NCI-H446 treated with DMSO at 0.1 percent for 48 hours (cell line): ENCODE measurements at places on chromosomes 5 and 9.

DNA sequence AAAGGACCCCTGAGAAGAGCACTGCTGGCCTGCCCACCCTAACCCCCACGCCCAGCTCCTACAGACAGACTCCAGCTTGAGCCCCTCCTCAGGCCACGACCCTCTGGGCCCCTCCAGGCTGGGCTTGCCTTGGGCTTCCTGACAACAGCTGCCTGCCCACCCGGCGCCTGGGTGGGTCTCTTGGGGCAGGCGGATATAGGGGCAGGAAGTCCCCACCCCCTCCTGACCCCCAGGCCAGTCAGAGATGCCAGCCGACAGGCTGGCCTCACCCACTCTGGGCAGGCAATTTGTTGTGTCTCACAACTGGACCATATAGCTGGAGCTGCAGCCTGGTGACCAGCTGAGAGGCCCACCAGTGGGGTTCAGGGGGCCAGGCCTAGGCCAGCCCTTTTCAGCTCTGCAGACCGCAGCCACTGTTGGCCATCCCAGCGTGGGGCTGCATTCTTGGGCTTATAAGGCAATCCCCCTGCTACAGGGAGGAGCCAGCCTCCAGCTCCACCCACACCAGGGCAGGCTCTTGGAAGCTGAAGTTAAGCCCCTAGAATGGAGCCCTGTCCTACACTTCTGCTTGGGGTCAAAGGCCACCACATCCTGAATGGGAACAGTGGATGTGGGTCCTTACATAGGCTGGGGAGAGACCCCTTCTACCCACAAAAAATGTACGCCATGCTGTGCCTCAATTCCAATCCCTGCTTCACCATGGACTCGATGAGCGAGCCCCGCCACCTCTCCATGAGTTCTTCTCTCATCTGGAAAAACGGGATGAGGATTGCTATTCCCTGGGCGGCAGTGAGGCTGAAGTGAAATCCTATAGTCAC is 2.0 kb downstream of the PDLIM7 start:
- no peak for DNase-seq

DNA sequence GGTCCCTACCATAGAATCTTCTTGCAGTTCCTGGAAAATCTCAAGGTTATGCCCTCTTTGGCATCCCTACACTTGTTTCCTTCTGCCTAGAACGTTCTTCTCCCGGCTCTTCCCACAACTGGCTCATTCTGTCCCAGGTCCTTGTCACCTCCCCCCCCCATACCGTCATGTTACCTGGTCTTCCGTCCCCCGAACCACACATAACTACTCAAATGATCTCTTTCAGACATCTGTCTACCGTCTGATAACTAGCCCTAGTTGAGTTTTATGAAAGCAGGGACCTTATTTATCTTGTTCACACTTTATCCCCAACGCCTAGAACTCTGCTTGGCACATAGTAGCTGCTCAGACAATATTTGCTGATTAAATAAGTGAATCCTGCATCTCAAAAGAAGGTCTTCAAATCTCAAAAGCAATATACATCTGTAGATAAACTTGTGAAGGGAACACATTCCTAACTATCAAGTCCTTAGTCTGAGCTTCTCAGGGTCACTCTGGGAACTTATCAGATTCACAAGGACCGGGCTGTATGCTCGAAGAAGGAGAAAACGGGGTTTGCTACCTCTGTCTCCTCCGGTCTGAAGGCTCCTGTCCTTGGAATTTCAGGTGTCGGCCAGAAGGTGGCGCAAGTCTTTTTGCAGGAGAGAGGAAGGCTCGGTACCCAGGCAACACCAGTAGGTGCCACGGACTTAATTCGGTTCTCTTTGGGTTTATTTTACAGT is 30.0 kb downstream of the LCP2 start:
- no peak for DNase-seq

DNA sequence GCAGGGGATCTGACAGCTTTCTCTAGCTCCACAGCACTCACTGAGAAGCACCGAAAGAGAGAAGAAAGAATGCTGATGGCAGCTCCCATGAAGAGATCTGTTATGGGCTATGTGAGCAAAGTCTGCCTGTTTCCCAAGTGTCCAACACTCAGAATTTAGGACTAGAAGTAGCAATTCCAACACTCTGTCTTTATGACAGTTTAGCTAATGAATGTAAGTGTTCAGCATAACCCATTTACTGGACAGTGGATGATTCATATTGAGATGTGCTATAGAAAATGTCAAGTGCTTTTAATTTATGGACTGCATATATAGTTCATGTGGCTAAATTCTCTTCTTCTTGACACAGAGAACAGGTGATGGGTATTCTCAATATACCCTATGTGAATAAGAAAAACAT is 683.1 kb upstream of the ZNF608 start:
- no peak for DNase-seq

DNA sequence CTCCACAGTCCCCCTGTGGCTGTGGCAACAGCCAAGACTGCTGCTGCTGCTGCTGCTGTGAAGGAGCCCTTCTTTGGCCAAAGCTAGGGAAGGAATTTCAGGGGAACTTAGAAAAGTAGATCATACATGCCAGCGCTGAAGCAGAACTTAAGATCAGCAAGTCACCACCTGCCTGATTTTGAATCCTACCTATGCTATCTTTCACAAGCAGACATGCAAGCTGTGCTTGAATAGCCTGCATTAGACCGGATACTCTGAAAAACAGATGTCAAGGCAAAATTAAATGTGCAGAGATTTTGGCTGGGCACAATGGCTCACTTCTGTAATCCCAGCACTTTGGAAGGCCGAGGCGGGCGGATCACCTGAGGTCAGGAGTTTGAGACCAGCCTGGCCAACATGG is 99.3 kb upstream of the ZNF366 start:
- DNase-seq, result no peak

DNA sequence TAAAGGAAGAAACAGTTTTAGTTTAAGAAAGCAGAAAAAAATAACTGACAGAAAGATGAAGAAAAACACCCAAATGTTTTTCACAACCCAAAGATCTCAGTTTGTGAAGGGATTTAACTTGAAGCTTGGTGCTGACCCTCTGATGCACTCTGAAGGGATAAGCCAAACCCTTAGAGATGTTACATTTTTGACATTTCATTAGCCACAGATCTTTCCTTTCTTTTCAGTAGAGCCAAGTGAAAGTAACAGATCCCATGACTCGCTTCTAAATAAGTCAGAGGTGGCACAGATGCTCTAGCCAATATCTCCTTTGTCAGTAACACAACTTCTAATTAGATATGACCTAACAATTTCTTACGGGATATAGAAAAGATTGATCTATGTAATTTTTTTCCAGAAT is 394.5 kb upstream of the EDIL3 start:
- no peak for DNase-seq

- DNase-seq, result no peak
Observed at GRCh38 chr5:1643651-1644392, 120.1 kb upstream of the LPCAT1 start.

DNA sequence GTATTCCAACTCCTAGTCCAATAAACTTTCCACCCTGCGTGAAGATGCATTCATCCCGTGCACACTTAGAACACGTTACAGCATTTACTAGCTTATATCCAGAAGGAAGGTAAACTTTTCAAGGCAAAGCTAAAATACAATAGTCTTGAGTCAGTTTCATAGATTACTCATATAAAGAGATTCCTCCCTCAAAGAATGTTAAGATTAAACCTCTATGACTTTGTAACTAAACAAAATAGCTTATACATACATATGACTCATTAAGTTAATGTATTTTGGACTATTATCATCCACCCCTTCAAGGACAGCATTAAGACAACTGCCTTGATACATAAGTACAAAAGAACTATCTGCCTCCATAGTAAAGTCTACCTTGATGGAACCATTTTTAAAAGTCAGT is 36.1 kb downstream of the TLE1 start:
- DNase-seq, result no peak

DNA sequence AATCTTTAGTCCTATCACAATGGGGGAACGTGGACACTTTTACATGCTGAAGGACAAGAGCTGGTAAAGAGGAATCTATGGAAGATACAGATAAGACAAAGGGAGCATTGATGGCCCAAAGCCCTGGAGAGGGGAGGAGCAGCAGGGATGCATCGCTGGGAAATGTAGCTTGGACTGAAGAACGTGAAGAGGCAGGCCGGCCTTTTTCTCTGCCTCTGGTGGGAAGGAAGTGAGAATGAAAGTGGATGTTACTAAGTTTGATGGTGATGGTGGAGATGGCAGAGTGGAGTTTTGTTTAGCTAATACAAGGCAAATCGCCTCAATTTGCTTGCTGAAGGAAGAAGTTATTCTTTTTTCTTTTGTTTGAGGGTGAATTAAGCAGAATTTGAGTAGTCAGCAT is 124.6 kb upstream of the TAF11L2 start:
- no peak for DNase-seq

DNA sequence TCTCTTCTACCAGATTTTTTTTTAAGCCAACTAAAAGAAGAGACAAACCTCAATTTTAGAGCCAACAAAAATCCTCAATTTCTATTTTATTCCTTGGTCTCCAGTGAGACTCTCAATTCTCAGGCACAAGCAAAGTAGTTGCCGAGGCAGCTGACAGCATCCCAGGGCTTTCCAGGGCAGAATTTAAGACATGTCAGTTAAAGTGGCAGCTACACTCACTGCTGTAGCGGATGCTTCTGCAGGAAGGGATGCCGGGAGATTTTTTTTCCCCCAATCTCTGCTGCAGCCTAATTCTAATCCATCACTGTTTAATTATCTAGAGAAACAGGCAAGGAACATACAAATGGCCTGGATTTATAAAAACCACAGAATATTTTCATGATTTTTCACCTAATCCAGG is 57.0 kb downstream of the TTC39B start:
- DNase-seq, result no peak

DNA sequence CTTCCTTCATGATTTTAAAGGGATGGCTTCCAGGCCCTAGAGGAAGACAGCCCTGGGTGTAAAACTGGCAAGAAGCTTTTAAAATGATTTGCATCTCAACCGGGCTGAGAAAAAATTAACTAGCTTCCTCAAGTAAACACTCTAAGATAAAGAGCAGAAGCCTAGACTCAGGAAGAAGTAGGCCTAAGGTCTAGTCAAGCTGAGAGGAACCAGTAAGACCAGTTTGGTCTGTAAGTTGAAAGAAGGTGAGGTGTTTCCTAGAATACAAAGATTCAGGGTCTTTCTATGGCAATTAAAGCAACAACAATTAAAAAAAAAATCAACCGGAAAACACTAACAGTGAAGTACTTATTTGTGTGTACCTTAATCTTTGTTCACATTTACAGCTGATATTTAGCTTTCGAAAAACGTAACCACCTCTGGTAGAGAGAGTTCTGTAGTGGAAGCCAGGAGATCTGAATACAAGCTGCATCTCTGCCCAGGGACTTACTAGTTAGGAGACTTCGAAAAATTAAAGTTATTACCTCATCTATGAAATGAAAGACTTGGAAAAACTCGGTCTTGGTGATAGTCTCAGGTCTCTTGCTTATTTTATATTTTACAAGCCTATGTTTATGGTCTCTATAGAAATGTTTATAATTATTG is 75.7 kb downstream of the TUSC1 start:
- DNase-seq, result no peak

GRCh38 chr9:127140181-127140580 is 17.7 kb upstream of the ANGPTL2 start:
- DNase-seq, result no peak

GRCh38 chr5:128763321-128763720 is 202.0 kb upstream of the SLC27A6 start:
- no peak for DNase-seq

GRCh38 chr5:51383131-51384121 is at the start of gene ISL1:
Gene ISL1, plus strand, starts transcription at chr5:51383448. Its CDS starts 224 bp downstream, at chr5:51383672.
- peak; percentile 22 for DNase-seq

DNA sequence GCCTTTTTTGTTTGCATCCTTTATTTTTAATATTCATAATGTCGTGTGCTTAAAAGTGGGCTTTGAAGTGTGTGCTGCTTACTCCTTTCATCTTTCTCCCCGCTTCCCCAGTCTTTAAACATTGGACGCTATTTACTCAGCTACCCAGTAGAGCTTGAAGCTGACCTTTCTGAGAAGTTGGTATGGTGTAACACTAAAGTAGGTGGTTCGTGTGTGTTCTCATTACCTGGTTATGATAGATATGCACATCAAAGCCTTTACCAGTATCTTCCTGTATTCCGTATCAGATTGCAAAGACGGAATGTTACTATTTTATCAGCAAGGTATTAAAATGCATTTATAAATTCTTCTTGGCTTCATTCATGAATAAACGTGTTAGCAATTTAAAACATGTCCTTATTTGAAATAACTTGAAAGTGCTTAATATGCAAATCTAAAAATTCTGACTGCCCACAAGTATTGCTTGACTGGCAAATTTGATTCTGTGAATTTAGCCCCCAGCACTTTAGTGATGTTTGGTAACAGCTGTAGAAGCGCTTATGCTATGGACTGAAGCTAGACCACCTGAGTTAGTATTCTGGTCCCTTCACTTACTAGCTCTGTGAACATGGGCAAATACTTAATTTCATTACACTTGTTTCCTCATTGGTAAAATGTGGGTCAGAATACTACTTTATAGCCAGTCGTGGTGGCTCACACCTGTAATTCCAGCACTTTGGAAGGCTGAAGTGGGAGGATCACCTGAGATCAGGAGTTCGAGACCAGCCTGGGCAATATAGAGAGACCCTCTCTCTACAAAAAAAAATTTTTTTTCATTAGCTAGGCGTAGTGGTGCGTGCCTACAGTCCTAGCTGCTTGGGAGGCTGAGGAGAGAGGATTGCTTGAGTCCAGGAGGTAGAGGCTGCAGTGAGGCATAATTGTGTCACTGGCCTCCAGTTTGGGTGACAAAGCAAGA is 1.7 kb downstream of the RRAGA start:
- no peak for DNase-seq

- no peak for DNase-seq
Observed at GRCh38 chr5:121962347-121962670, 534 bp downstream of the SRFBP1 start.

DNA sequence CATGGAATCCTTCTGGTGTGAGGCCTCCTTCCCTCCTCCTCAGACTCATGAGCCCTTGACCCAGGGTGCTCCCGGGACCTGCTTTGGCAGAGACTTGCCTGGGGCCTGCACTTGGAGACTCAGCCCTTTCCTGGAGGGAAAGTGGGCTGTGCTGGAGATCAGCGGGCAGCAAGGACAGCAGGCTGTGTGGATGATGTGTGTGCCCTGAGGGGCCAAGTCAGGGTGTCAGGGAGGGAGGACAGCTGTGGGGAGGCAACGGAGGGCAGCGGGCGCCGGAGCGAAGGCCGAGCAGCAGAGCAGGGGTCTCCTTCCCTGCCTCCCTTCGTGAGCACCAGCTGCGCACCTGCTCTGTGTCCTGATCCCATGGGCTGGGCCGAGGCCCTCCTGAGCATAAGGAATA is 6.1 kb upstream of the CSF2 start:
- no peak for DNase-seq

- no peak for DNase-seq
Observed at GRCh38 chr5:74888117-74888516, 21.9 kb upstream of the FAM169A start.

DNA sequence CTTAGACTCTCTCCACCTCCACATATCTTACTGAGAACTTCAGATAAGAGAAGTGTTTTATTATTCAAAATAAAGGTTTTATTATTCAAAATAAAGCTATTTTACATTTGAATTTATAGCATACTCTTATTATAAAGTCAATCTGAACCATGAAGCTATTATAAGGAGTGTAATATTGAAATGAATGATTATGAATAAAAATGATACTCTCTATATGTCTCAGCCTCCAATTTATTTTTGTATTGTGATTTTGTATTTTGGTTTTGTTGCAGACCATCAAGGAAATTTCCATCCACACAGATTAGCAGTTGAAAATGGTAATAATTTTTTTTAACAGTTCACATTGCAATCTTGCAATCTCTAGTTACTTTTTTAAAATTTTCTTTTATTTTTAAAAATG is 10.2 kb downstream of the FOCAD start:
- no peak for DNase-seq
